ENCODE measurements at places on chromosomes 7 and 10. TPM values are rescaled to one million over a fixed set of nuclear protein-coding genes. Genes with fewer than 3 reads are reported as not detected.

The EBF3 gene
- 1.1 TPM for total RNA-seq

The EPHB6 gene
- total RNA-seq = 13.9 TPM

The BAIAP2L1 gene
- 37.5 TPM for total RNA-seq

The HDAC9 gene
- 14.6 TPM for total RNA-seq

DNA sequence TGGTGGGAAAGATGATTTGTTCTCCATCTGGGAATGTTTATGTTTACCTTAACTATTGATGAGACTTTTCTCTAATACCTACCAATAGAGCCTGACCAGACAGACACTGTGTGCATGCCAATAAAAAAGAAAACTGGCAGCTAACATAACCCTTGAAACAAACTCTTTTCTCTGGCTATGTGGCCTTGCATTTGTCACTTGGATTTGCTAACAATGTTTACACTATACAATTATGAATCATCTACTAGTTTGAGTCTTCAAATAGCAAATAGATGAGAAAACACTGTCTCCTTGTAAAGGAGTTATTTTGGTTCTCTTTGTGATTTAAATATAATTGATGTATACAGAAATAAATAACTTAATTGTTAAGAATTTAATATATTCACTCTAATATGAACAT, 273.1 kb downstream of the SEMA3D start:
- peaks cover 53% of the 10 kb centered on the region for H3K4me1 ChIP-seq
- no peak for DNase-seq
- H3K4me3 ChIP-seq = no peak overlapping the region
- peaks cover 11% of the 10 kb centered on the region for H3K36me3 ChIP-seq

DNA sequence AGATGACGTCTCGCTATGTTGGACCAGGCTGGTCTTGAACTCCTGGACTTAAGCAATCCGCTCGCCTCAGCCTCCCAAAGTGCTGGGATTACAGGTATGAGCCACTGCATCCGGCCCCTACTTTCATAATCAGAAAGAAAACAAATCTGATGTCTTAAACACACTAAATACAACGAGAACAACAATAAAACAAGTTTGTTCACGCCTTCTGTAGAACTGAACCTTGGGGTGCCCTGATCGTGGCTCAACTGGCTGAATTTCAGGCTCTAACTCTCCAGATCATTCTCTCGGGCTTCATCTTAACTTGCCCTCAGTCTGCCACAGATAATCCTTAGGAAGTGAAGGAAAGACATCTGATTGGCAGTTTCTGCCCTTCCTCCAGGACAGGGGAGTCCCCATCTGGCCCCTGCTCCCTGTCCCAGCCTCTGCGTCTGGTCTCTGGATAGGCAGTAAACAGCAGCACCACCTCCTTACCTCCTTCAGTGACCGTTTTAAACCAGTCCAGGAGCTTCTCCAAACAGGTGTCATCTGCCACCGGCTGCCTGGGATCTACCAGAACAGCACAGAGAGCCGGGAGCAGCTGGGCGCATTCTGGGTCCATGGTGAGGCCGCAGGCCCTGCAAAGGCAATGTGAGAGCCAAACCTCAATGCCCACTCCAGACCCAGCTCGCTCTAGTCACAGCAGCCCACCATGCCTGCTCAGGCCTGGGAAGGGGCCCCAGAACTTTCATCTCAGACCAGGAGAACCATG, 1.3 kb downstream of the BRAT1 start:
- H3K4me1 ChIP-seq = peaks cover 12% of the 10 kb centered on the region
- peak overlapping the region; percentile 69 for H3K27ac ChIP-seq
- no peaks in the 10 kb centered on the region for H3K27me3 ChIP-seq

- H3K4me1 ChIP-seq = peaks cover 6% of the 10 kb centered on the region
- no peaks in the 10 kb centered on the region for H3K36me3 ChIP-seq
- H3K27me3 ChIP-seq = no peaks in the 10 kb centered on the region
- H3K4me3 ChIP-seq = no peak overlapping the region
- no peak for DNase-seq
Observed at GRCh38 chr7:17371671-17372524, 73.4 kb downstream of the AHR start.

DNA sequence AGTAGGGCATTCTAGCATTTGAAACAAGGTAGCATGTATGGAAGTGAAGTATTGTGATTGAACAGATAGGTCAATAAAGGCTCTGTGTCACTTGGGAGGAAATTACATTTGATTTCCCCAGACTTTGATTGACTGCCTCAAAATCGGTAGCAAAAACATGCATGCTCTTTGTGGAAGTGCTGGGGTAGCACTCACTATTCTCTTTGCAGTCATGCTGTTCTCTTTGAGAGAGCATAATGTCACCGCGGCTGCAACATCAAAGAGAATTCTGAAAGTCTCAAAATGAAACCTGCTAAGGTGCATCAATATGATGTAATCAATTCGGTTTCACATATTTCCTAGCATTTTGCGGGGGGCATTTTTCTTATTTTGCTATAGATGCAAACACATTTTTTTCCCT, 64.2 kb downstream of the ARMC3 start:
- peaks cover 33% of the 10 kb centered on the region for H3K4me1 ChIP-seq
- no peak overlapping the region for H3K27ac ChIP-seq
- DNase-seq = no peak
- H3K4me3 ChIP-seq = no peak overlapping the region

DNA sequence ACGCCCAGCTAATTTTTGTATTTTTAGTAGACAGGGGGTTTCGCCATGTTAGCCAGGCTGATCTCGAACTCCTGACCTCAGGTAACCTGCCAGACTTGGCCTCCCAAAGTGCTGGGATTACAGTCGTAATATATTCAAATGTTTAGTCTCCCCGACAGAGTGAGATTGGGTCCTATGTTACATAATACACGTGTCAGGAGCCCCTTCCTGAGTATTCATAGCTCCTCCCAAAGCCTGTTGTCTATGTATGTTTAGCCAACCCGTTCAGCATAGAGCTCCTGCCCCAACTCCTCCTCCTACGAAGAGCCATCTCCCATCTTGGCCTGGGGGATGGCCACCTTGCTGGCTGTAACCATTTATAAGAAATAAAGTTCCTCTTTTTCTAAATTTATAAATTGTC, 2.7 kb upstream of the PPP2R2D start:
- no peak for DNase-seq
- no peak overlapping the region for H3K4me3 ChIP-seq
- no peaks in the 10 kb centered on the region for H3K36me3 ChIP-seq

DNA sequence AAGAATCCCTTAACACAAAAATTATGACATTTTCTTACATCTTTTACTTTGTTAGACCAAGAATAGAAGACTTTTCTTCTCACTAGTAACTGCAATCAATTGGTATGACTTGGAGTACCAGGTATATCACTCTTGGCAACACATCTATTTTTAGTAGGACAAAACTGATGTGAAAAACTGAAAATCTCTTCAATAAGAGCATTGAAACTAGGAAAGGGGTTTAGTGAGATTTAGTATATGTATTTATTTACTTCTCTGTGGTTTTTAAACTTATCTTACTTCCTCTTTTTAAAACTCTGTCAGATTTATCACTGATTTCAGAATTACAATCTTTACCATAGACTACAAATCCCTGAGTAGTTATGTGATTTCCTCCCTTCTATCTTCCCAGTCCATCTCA, 366.2 kb downstream of the PCDH15 start:
- no peak for DNase-seq
- H3K27ac ChIP-seq = no peak overlapping the region
- no peaks in the 10 kb centered on the region for H3K27me3 ChIP-seq
- H3K36me3 ChIP-seq = peaks cover 15% of the 10 kb centered on the region
- H3K4me3 ChIP-seq = no peak overlapping the region
- H3K4me1 ChIP-seq = peaks cover 26% of the 10 kb centered on the region

DNA sequence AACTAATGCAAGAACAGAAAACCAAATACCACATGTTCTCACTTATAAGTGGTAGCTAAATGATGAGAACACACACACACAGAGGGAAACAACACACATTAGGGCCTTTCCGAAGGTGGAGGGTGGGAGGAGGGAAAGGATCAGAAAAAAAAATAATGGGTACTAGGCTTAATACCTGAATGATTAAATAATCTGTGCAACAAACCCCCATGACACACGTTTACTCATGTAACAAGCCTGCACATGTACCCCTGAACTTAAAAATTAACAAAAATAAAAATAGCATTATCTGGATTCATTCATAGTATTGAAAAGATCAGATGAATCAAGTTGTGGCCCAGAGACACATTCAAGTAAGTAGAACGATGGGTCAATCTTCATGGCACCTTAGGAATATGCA, 159.5 kb upstream of the POT1 start:
- no peak overlapping the region for H3K27ac ChIP-seq
- H3K4me1 ChIP-seq = peaks cover 5% of the 10 kb centered on the region
- H3K27me3 ChIP-seq = peaks cover 25% of the 10 kb centered on the region

GRCh38 chr7:136501151-136501550, 367.3 kb upstream of the CHRM2 start:
- no peak overlapping the region for H3K4me3 ChIP-seq
- no peak for DNase-seq
- no peaks in the 10 kb centered on the region for H3K27me3 ChIP-seq
- H3K36me3 ChIP-seq = no peaks in the 10 kb centered on the region

DNA sequence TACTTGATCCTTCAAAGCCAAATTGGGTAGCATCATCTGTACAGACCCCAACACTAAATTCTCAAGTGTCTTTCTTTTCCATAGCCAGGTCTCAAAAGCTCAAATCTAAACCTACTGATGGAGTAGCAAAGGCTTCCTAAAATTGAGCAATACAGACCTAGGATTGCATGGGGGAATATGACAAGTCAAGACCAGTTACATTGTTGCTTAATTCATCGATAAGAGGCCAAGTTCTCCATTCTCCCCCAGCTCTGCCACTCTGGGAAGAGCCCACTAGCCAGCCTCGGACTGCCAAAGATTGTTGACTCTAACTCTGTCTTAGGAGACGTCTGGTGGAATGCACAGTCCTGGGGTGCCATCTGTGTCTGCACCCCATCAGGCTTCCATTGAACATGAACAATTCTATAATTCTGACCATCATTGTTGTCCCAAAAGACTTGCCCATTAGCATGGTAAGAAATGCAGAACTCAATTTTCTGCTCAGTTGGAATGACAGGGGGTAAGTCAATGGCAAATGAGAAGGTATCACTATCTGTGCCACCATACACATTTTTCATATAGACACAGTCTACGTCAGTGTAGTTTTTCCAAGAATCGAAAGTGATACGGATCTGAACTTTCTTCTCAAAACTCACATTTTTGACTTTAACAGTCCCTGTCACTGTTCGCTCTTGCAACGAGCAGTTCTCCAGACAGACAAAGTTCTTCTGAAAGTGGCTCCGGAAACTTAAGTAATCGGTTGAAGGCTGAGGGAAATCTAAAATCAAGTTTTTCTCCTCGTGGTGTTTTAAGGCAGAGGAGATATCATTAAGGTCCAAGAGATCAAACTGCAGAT, 2.9 kb downstream of the PPP1R3C start:
- H3K36me3 ChIP-seq = peaks cover 10% of the 10 kb centered on the region
- H3K4me3 ChIP-seq = no peak overlapping the region
- H3K27me3 ChIP-seq = peaks cover 43% of the 10 kb centered on the region
- no peak overlapping the region for H3K27ac ChIP-seq
- H3K4me1 ChIP-seq = peaks cover 10% of the 10 kb centered on the region

DNA sequence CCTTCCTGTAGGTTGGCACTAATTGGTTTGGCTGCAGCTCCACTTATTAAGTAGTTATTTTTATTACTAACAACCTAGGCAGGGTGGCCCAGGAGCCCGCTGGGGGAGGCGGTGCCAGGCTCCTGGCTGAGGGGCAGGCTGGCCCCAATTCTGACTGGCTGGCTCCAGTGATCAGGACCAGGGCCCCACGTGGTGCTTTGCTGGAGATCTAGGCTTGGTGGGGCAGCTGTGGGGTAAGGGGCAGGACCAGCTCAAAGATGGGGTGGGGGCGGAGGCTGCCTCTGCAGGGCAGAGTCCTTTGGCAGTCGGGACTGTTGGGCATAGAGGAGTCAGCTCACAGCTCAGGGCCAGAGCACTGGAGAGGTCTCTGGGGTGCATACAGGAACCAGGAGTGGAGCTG, 2.4 kb downstream of the ASL start:
- peaks cover 3% of the 10 kb centered on the region for H3K27me3 ChIP-seq
- H3K36me3 ChIP-seq = peaks cover 4% of the 10 kb centered on the region
- H3K4me3 ChIP-seq = no peak overlapping the region
- no peak for DNase-seq
- peaks cover 8% of the 10 kb centered on the region for H3K4me1 ChIP-seq

GRCh38 chr7:156897673-156898072, 4.7 kb upstream of the LMBR1 start:
- H3K4me1 ChIP-seq = peaks cover 5% of the 10 kb centered on the region
- peak overlapping the region; percentile 40 for H3K27ac ChIP-seq
- DNase-seq = no peak
- H3K27me3 ChIP-seq = peaks cover 16% of the 10 kb centered on the region
- H3K36me3 ChIP-seq = no peaks in the 10 kb centered on the region

- no peak overlapping the region for H3K4me3 ChIP-seq
- no peaks in the 10 kb centered on the region for H3K27me3 ChIP-seq
- DNase-seq = no peak
- H3K27ac ChIP-seq = no peak overlapping the region
Observed at GRCh38 chr7:1640376-1641172, 29.5 kb upstream of the ELFN1 start.

- H3K4me3 ChIP-seq = no peak within 1 kb of the TSS
- H3K27me3 ChIP-seq = no peaks in the 10 kb centered on the region
- DNase-seq = no peak
- no peaks in the 10 kb centered on the region for H3K36me3 ChIP-seq
- 0 out of 2 replicates have a peak within 1 kb of the TSS, but pooled peaks have one; percentile 39 for H3K27ac ChIP-seq
Observed at GRCh38 chr10:89301721-89302445, at the start of gene IFIT2. Gene IFIT2, plus strand, starts transcription at chr10:89302046. Its CDS starts 78 bp downstream, at chr10:89302124.

- 0 out of 2 replicates have a peak overlapping the region, but pooled peaks have one; percentile 59 for H3K27ac ChIP-seq
- DNase-seq = peak; percentile 41
- H3K4me3 ChIP-seq = peak overlapping the region; percentile 90
- H3K4me1 ChIP-seq = peaks cover 10% of the 10 kb centered on the region
- no peaks in the 10 kb centered on the region for H3K36me3 ChIP-seq
Observed at GRCh38 chr10:22252224-22252800, 34.5 kb upstream of the EBLN1 start.

DNA sequence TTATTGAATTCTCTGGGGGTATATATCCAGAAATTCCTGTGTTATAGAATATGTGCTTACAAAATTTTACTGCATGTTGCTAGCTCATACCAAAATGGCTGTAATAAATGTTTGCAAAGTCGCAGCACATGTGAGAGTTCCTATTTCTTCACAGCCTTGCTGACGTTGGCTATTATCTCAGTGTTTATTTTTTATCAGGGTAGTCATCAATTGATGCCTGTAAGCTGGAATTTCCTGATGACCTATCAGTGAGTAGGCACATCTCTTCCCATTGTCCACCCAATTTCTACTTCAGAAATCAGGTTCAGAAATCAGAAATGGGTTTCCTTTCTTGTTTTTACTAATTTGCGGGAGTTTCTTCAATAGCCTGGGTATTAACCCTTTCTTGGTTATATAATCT, 268.1 kb upstream of the FZD8 start:
- no peaks in the 10 kb centered on the region for H3K27me3 ChIP-seq
- H3K4me1 ChIP-seq = peaks cover 41% of the 10 kb centered on the region
- DNase-seq = no peak
- H3K36me3 ChIP-seq = no peaks in the 10 kb centered on the region
- H3K27ac ChIP-seq = no peak overlapping the region

DNA sequence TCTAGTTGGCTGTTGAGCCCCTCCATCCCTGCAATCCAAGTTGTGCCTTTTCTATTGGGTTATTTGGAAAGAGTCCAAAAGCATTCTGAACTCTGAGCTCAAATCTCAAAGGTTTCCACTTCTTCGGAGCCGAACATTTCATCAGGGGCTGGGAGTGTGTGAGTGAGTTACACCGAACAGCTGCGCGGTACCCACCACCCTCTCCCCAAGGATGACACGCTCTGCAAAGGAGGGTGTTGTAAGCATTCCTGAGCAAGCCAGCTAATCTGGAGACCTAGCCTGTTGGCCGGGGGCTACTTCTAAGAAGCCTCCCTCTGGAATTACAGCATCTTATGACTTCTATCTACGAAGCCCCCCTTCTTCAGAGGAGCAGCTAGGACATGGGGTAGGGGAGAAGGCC, 270.5 kb downstream of the CREB5 start:
- peaks cover 16% of the 10 kb centered on the region for H3K4me1 ChIP-seq
- H3K36me3 ChIP-seq = no peaks in the 10 kb centered on the region
- H3K4me3 ChIP-seq = no peak overlapping the region
- no peak for DNase-seq
- no peak overlapping the region for H3K27ac ChIP-seq
